ENCODE measurements at places on chromosomes 2 and 18.
A peak's percentile ranks its signal among the peaks of the same experiment; 100 is the strongest.

GRCh38 chr2:69353360-69353759, 33.7 kb downstream of the GFPT1 start:
- DNase-seq: no peak

GRCh38 chr18:75369026-75369721, 58.3 kb downstream of the SMIM21 start:
- DNase-seq: no peak

GRCh38 chr2:68377137-68377780, 12.2 kb downstream of the PLEK start:
- no peak for DNase-seq

- DNase-seq: no peak
Measured at GRCh38 chr18:8998481-8999217, 103.8 kb upstream of the NDUFV2 start.

- no peak for DNase-seq
Measured at GRCh38 chr2:201344663-201345366, 12.3 kb downstream of the FLACC1 start.

DNA sequence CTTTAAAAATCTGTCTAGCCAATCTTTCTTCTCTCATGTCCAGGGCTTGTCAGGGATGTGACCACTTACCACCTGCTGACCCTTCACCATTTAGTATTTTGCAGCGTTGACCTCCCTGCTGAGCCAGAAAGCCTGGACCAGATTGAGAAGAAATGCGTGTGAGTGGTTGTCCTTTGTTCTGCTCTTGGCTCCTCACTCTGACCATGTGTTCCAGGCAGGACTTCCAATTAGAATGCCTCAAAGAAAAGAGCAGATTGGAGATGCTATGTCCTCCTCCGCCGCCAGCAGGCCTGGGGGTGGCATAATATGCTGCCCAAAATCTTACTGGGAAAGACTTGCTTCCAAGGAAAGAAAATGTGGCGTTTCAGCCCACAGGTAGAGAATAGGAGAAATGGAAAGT, 894.1 kb downstream of the SLC4A3 start:
- DNase-seq: no peak

DNA sequence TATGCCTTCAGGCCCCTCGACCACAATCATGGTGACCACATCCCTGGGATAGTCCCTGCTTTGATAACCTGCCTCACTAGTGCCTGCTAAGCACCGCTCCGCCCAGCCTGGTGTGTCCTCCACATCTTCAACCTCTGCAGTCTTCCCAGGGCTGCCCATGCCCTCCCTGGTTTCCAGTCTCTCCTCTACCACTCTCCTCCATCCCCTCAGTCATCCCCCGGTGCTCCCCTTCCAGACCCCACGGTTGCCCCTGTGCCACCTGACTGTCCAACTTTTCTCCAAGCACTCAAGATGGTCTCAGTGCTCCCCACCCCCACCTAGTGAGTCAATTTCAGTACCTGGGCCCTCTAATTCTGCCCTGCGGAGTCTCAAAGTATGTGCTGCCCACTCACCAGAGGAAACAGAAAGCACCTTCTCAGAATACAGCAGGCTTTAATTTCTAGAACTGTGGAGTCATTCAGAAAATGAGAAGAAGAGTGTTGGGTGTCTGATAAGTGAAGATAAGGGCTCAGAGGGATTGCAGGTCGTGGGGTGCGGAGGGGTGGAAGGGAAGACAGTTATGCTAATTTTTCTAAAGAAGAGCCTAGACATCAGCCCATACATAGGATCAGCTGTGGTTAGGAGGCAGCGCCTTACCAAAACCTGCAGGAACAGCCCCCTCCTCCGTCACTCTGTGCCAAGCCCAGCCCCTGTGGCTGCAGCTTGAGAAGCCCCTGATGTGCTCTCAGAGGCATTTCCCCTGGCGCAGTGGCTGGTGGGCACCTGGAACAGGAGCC, 53.6 kb upstream of the CAB39 start:
- DNase-seq: peak; percentile 59

- DNase-seq: no peak
Measured at GRCh38 chr2:60551240-60552077, 2.0 kb downstream of the BCL11A start.

- no peak for DNase-seq
Measured at GRCh38 chr18:41881285-41881684, 73.7 kb upstream of the PIK3C3 start.

Measured in stimulated activated CD8-positive, alpha-beta memory T cell treated with anti-CD3 and anti-CD28 coated beads, Interleukin-2, amount 100 ng/mL, for 48 hours (primary cell).